HT1080 (cell line): ENCODE measurements at places on chromosomes 6 and 20. TPM values are rescaled to one million over a fixed set of nuclear protein-coding genes. Genes with fewer than 3 reads are reported as not detected.

DNA sequence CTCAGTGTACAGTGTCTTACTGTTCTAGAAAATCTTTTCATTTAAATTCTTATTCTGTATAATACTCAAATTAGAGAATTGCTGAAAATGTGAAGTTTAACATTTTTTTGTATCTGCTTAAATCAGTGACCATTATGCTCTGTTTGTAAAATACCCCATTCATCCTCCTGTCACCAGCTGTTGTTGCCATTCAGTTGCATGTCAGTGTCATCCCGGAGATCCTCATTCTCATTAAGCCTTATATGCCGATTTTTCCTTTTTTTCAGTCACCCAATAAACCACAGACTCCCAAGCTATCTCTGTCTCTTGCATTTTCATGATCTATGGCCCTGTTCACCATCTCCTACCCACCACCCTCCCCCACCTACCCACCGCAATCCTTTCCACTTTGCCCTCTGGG, 20.4 kb downstream of the GTF2H5 start:
- no peak for DNase-seq

GRCh38 chr6:159074120-159074684, 29.4 kb upstream of the TAGAP start:
- DNase-seq, result peak; percentile 56

The FAM210B gene
- 7.1 and 8.4 TPM in 2 replicates for total RNA-seq

- DNase-seq, result no peak
Measured at GRCh38 chr6:33116841-33117711, 41.3 kb downstream of the HLA-DPB1 start.

DNA sequence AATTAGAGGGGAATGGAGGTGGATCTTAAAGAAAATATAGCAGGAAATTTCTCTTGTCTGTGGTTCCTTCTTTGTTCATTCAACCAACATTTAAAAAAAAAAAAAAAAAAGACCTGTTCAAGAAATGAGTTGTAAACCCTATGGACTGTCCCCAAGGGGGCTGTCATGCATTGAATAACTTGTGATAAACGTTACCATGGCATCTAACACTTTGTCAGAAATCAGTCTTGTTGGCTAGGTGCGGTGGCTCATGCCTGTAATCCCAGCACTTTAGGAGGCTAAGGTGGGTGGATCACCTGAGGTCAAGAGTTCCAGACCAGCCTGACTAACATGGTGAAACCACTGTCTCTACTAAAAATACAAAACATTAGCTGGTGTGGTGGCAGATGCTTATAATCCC, 381.7 kb downstream of the BCKDHB start:
- no peak for DNase-seq
